ENCODE measurements at places on chromosomes 5 and 9.

DNA sequence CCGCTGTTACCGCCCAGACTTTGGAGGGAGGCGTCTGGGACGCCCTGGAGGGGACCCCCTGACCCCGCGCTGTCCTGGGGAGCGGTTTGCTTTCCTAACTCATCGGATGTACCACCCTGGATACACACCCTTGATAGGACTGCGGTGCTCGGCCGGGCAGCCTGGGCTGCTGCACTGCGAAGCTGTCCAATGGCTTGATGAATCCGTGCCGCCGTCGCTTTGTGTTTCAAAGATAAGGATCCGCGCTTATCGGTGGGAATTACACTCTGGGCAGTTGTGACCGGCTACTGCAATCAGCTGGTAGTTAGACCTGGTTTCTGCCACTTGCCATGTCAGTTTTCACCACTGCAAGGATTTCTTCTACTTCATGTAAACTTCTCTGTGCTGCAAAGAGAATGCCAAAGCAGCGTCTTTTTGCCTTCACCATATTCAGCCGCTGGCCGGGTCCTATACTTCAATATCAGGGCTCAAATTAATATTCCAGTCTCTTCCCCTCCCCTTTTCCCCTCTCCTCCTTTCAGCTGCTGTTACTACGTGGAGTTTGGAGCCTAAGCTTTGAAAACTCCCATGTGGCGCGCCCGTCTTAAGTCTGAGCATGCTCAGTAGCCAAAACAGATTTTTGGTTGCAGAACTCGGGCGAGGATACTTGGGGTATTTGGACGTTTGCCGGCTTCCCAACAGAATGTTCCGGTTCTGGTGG, 727 bp downstream of the SMAD5 start:
- DNase-seq = no peak

DNA sequence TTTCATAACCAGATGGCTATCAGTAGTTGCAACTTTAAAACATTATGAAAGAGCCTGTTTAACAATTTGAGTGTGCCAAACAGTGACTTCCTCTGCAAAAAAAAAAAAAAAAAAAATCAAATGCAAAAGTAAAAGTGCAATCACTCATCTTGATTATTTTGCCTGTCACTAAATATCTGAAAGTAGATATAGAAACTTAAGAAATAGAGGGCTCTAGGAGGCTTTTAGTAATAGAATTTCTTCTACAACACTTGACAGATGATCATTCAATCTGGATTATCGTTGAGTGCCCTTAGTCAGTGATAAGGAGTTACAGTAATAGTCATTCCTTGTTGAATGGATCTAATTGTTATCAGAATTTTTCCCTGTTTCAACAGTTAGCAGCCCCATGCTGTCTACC, 101.8 kb downstream of the CETN3 start:
- DNase-seq = no peak

- DNase-seq = no peak
Measured at GRCh38 chr5:169301386-169301934, 521 bp upstream of the SLIT3 start.

- no peak for DNase-seq
Measured at GRCh38 chr9:74817816-74818215, 69.9 kb downstream of the TRPM6 start.

- no peak for DNase-seq
Measured at GRCh38 chr5:154505567-154505966, 27.5 kb upstream of the HAND1 start.

GRCh38 chr9:134833294-134833880, 47.2 kb upstream of the FCN2 start:
- DNase-seq = no peak

- no peak for DNase-seq
Measured at GRCh38 chr5:98698359-98698758, 75.1 kb upstream of the RGMB start.

DNA sequence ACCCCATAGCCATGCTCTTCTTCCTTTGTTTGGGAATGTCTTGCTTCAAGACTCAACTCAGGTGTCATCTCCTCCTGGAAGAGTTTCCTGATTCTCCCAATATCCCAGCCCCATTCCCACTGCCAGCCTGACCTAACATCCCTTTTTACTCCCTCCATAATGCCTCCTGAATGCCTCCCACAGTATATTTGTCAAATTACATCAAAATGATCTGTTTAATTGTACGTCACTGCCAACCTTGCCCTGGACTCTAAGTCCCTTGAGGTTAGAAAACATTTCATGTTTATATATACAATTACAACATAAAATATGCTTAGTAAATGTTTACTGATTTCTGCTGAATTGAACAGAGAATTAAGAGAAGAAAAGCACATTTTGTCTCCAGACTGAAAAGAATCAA, 301.6 kb upstream of the PDE4D start:
- no peak for DNase-seq
